Suppressor macrophage (primary cell): ENCODE measurements at places on chromosomes 2 and 18.

DNA sequence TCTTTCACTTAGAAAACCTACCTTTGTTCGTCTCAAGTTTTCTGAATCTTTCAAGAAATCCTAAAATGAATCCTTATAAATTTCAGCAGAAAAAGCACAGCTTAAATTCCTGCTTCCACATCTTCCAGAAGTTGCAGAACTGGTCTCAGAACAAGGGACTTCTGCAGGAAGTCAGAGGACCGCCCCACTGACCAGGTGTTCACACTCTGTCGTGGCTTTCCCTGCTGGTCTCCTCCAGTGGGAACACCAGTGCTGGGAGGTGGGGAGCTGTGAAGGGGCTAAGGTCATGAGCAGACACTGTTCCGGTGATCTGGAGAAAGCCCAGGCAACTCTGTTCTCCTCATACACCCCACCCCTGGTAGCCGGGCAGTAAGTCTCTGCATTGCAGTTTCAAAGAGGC, 3.5 kb downstream of the FAM110C start:
- no peak for DNase-seq

DNA sequence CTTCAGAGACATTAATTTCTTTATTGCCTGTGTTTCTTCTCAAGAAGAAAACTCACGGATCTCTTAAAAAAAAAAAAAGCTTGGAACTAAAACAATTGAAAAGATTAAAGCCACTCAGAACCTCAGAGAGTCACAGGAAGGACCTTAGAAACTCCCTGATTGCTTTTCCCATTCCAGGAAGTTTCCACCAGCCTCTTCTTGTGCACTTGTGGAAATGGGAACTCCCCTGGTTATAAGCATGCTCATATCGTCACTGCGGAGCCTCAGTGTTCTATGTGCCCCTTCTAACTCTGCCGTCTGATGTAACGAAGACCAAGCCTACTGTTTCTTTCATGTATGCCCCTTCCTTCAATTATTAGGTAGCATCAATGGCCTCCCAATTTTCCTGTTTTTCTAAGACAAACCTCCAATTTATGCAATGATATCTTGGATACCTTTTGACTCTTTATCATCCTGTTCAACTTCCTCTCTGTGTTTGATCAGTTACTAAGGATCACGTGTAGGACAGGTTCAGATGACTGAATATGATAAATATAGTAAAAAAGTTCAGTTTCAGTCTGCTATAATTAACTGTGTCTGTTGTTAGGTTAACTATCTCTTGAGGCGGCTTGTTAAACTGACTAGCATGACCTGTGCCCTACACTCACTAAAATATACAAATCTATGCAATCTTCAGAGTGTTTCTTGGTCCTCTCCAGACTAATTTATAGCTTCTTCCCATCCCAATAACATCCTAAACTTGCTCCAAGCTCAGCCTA, 593.7 kb upstream of the CHAC2 start:
- no peak for DNase-seq

DNA sequence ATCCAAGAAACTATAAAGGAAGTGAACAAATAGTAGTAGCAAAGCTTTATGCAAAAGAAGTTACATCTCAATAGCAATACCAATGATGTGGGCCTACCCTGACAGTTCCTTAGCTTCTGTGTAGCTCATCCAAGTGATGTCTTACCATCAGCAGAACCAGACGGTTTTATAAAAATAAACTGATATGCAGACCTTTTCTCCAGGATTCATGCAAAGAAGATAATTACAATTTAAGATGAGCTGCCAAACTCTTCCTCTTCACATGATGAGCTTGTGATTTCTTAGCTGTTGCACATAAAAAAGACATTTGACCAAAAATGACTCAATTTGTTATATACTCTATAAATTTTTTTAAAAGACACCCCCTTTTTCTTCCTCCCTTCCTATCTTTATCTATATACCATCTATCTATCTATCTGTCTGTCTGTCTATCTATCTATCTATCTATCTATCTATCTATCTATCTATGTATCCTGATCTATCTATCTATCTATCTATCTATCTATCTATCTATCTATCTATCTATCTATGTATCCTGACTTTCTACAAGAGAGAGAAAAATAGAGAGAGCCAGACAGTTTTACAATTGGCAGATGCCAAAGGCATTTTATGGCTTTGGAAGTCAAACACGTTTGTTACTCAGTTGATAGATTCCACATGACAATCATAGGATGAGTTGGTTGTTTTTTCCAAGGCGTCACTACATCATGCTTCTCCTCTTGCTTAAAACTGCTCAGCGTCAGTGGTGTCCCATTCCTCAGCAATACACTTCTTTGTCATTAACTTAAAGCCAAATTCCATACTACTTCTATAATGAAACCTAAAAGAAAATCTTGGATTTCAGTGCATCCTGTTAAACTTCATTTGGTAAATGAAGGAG, 65.9 kb upstream of the ACTR3 start:
- DNase-seq, result no peak

GRCh38 chr2:150640039-150640438, 152.6 kb upstream of the RND3 start:
- no peak for DNase-seq

- DNase-seq, result no peak
Measured at GRCh38 chr2:193539188-193539587, 1344.5 kb upstream of the TMEFF2 start.

DNA sequence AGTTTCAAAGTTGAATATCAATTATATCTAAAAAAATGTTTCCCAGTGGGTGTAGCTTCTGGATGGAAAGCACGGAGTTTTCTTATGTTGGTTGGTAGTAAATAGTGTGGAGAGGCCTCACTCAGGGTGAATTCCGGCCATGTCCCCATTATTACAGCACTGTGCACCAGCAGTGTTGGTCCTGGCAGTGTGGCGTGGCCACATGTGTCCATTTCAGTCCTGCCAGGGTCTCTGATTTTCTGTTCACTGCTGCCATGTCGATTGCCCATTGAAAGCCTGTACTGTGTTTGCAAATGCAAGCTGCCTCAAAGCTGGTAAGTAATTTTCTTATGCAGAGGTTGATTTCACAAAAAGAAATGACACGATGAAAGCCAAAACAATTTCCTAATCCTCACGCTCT, 386.2 kb downstream of the GALR1 start:
- DNase-seq, result no peak

DNA sequence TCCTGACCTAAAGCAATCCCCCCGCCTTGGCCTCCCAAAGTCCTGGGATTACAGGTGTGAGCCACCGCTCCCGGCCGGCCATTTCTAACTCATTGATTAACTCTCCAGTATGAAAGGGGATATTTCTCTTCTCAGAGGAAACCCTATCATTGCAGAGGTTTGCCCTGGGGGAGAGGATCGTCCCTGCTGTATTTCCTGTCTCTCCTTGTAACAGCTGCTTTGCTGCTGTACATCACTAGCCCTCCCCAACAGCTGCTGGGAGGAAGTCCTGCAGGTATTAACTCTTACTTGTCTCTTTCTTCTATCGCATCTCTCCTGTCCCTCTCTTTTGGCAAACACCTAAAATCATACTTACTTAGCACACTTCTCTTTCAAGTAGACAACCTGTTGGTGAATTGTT, 219.0 kb upstream of the DSEL start:
- no peak for DNase-seq

- no peak for DNase-seq
Measured at GRCh38 chr2:233979748-233980147, 62.6 kb downstream of the TRPM8 start.

GRCh38 chr2:46977280-46977665, 61.7 kb upstream of the MCFD2 start:
- no peak for DNase-seq

GRCh38 chr2:215363039-215363438, 51.2 kb downstream of the ATIC start:
- DNase-seq, result no peak

DNA sequence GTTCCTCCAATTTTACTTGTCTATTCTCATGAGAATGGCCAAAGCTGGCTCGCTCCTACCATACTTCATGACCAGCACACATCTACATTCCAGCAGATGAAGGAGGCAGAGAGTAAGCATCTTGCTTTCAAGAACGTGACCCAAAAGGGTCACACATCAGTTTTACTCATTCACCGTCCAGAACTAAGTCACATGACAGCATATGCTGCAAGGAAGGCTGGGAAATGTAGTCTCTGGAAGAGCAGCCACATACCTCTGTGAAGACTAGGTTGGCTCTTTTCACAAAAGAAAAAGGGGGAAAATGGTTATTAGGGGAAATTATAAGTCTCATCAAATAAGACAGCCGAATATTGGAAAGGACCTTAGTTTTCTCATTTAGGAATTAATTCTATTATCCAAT, 835.3 kb downstream of the EPHA4 start:
- no peak for DNase-seq

GRCh38 chr2:227394401-227394800, 6.7 kb upstream of the SCYGR1 start:
- DNase-seq, result no peak

DNA sequence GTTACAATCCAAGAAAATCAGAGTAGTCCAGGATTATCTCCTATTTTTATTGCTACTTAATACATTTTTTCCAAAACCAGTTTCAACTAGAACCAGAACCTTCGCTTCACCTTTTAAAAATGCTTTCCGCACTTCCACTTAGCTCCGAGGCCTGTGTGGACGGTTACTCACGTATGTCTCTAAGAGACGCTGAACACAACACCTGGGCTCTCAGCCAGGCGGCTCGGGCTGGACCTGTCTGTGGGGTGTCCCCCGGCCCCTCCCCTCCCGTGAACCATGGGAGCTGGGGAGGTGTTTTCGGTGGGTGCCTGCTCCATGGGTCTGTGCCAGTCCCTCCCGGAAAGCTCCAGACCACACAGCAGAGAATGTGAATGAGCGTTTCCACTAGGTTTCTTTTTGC, 223.8 kb downstream of the GLI2 start:
- DNase-seq, result no peak

GRCh38 chr2:111975053-111975552, 76.7 kb downstream of the MERTK start:
- peak; percentile 20 for DNase-seq

DNA sequence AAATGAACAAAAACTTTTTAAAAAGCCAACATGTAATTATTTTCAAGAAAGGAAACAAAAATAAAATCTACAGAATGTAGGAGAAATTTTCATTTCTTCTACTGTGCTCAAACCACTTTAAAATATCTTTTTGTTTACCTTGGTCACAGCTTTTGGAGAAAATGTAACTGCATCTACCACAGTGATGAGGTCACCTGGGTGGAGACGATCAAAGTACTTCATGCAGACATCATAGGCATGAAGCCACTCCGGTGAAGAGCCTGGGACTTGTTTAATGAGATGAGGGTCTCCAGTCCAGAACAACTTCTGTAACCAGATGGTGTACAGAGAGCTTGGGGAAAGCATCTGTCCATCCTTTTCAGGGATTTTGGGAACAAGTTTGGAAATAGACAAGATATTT, 285.8 kb downstream of the NBAS start:
- DNase-seq, result no peak

GRCh38 chr2:101983928-101984327, 7.8 kb upstream of the IL1R2 start:
- peak; percentile 37 for DNase-seq

GRCh38 chr2:168169097-168169745, 78.2 kb downstream of the STK39 start:
- DNase-seq, result no peak

DNA sequence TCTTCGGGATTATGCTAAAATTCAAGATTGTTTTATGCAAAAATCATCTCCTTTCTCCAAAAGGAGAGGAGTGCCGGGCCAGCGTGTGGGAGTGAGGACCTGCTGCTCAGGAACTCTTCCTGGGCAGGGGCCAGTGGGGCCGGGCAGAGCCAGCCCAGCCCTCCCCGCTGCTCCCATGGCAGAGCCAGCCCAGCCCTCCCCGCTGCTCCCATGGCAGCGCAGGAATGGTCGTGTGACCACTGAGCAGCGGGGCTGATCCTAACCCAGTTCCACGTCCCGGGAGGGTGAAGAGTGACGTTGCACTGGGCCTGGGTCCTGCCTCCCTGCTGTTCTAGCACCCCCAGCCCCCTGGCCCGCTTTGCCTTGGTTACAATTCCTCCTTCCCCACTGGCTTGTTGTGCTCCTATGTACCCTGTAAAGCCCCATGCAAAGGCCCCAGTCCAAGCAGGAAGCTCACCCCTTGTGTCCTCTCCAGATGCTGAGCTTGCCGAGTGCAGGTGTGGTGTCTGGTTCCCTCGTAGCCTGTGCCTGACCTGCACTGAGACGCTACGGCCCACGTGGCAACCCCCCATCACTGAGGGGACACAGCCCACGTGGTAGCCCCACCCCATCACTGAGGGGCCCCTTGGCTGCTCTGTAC, 11.4 kb upstream of the NEU4 start:
- no peak for DNase-seq

- DNase-seq, result no peak
Measured at GRCh38 chr2:162074928-162075688, 1.1 kb upstream of the DPP4 start.

DNA sequence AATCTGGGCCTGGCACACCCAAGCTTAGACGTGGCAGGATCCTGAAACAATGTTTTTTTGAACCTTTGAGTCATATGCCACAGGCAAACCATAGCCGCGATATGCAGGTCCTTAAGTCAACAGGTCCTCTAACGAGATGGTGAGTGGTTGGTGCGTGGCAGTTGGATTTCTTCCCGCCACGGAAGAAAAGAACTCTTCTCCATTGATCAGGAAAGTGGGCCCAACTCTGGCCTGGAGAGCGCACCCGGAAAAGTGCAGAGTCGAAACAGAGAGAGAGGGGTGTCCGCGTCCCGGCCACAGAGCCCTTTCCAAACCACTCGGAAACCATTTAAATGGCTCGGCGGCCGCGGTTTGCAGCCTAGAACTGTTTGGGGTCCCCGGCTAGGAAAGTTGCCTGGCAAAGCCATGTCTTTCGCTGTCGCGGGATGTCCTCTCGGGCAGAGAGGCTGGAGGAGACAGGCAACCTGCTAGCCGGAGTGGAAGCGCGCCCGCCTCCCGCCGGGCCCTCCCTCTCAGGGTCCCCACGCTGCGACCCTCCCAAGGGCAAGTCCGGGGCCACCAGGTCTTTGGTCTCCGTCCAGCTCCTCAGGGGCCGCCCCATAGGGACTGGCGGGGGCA, 777 bp downstream of the GALNT3 start:
- peak; percentile 10 for DNase-seq

DNA sequence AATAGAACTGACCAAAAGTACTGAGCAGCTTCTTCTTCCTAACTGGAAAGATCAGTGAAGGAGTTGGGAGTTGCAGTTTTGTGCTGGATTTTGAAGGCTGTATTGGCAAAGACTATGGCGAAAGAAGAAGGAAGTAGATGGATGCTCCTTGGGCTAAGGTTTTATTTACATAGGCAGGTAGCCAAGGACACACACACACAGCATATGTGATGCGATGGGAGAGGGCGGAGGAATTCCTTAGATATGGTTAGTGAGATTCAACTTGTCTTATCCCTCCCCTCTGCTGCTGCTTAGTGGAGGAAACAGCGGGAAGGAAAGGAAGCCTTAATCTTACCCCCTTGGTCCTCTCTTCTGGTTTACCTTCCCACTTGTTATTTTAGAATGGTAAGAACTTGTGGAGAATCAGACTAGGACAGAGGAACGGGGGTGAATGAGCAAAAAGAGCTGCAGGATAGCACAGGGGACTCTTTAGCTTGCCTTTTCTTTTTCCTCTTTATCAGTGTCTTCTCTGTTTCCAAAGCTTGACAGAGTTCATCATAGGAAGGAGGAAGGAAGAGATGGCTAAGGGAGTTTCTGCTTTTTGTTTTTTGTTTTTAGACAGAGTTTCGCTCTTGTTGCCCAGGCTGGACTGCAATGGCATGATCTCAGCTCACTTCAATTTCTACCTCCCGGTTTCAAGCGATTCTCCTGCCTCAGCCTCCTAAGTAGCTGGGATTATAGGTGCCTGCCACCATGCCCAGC, 87.9 kb downstream of the OSBPL6 start:
- peak; percentile 50 for DNase-seq
